ENCODE measurements at places on chromosomes 13 and 19.

- peak; percentile 48 for DNase-seq
Measured at GRCh38 chr13:41352935-41353840, 42.1 kb downstream of the NAA16 start.

- no peak for DNase-seq
Measured at GRCh38 chr13:104286566-104287290, 1220.5 kb upstream of the SLC10A2 start.

GRCh38 chr13:47481536-47481935 lies 519.5 kb downstream of the SUCLA2 start:
- DNase-seq, result no peak

- DNase-seq, result no peak
Measured at GRCh38 chr19:55530996-55531395, 5.9 kb downstream of the SBK2 start.

- DNase-seq, result no peak
Measured at GRCh38 chr13:98239162-98240076, 62.4 kb upstream of the RNF113B start.

GRCh38 chr13:99875391-99875790 lies 96.2 kb downstream of the ZIC5 start:
- no peak for DNase-seq

- DNase-seq, result no peak
Measured at GRCh38 chr19:1893791-1894190, 8.5 kb upstream of the ABHD17A start.

DNA sequence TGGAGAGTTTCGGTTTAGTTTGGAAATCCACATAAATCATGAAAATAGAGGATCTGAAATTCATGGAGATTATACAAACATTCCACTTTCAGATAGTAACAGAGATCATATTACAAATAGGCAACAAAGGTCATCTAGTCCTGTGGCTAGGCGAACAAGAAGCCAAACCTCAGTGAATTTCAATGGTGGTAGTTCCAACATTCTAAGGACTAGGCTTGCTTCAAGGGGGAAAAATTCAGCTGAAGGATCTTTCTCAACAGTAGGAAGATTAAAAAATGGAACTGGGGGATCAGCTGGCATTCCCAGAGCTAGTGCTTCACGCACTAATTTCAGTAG lies 47.0 kb downstream of the FOXO1 start:
- no peak for DNase-seq

GRCh38 chr13:100549316-100549715 lies 39.3 kb downstream of the GGACT start:
- DNase-seq, result no peak

- no peak for DNase-seq
Measured at GRCh38 chr19:31459430-31459829, 110.2 kb upstream of the TSHZ3 start.

DNA sequence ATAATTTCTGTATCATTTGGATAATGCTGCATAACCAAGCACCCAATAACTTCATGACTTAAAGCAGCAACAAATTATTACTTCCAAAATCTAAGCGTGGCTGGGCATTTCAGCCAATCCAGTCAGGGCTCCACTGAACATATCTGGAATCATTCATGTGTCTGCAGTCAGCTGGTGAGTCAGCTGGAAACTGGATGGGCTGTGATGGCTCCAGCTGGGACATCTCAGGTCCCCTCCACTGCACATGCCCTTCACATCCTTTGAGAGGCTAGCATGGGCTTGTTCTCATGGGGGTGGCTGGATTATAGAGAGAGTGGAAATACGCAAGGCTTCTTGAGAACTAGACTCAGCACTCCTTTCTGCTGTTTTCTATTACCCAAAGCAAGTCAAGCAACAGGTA lies 961.9 kb downstream of the DIAPH3 start:
- DNase-seq, result no peak

GRCh38 chr13:80740071-80740470 lies 399.1 kb upstream of the SPRY2 start:
- no peak for DNase-seq

DNA sequence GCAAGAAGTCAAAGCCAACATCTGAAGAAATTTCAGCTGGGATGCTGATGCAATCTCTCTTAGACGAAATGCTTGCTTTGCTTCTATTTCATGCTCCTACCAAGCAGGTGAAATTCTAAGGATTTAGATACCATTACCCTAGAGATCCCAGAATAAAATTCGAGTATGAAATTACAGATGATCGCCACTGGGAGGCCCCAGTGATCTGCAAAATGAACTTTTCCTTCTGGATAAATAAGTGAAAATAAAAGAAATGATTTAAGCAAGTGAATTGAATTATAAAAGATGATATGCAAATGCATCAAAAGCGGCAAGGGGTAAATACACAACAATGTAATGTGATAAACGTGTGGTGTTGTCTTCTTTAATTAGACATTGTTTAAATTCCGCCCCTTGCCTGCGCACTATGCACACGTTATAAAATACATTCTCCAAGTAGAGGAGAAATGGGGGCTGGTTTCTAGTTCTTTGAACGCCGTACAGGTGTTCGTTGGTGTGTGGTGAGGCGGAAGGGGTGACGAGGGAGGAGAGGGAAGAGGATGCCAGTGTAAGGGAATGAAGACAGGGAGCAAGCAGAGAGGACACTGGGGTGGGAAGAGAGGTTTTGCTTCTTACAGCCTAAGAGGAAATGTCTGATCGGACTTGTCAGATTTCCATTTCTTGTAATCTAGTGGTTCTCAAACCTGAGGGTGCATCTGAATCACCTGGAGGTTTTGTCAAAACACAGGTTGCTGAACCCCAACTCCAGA lies 58.0 kb downstream of the ERCC5 start:
- no peak for DNase-seq

DNA sequence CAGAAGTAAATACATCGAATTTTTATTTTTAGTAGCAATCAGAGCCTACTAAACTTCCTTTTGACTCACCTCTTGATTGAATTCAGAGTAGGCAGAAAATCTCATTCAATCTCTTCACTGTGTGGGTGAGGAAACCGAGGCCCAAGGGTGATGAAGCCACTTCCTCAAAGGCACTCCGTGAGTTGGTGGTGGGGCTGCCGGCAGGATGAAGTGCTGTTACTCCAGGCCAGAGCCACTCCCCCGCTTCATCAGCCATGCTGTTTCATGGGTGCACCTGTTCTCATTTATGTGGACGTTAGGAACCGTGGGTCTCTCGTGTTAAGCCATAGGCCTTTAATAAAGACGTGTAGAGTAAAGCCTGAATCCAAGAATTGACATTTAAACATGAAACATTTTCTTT lies 13.2 kb downstream of the ING1 start:
- DNase-seq, result peak; percentile 33

- no peak for DNase-seq
Measured at GRCh38 chr19:33348301-33349010, 25.1 kb upstream of the CEBPG start.

DNA sequence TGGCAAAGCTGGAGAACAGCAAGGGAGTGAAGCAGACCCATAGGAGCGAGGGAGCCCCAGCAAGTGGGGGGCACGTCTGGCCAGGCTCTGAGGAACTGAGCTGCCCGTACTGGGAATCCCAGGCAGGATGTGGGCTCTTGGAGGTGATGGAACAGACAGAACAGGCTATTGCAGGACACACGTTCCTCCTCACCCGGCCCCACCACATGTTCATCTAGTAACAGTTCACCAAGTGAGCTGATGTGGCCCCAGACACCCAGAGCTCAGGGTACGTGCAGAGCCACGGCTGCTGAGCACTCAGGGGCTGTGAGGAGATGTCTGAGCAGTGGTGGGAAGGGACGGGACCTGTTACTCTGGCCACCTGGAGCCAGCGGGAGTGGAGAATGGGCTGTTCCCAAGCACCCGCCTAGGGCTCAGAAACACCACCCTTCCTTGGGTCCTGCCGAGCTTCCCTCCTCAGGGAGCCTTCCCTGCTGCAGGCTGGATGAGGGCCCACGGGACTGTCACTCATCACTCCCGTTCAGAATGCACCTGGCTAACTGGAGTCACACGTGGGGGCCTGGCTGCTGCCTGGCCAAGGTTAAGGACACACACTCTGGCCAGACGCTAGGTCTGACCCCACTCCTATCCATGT lies 18.4 kb downstream of the ELL start:
- DNase-seq, result no peak

DNA sequence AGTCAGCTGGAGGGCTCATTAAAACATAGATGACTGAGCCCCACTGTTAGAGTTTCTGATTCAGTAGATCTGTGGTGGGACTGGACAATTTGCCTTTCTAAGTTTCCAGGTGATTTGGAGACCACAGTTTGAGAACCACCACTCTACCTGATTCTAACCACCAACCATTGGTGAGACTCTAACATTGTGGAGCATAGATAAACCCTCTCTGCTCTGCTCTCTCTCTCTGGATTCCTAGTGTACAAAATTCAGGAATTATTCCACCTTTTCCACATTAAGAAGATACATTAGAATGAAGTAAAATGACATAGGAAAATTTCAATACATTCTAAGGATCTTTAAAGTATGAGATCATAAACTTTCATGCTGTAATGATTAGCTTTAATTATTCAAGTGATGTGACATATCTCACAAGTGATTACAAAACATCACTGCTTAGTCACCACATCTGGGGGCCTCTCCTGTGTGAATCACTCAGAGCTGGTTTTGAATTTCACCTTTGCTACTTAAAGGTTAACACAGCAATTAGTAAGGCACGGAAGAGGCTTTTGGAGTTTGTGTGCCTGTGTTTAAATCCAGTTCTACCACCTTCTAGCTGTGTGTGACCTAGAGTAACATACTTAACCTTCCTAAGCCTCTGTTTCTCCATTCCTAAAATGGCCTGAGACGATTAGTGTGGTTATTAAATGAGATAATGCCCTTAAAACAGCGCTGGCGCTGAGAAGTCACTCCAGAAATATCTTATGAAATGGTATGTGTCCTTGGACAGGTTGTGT lies 78.5 kb upstream of the NBEA start:
- no peak for DNase-seq

DNA sequence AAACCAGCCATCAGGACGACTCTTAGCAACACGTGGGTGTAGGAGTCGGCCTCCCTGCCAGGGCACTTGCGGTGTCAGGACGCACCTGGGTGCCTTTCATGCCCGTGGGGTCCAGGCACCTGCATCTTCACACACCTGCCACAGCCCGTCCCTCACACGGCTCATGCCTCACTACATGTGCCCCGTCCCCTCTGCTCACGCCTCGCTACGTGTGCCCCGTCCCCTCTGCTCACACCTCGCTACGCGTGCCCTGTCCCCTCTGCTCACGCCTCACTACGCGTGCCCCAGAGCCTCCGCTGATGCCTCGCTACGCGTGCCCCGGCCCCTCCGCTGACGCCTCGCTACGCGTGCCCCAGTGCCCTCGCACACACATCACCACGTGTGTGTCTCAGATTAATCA lies 58.0 kb upstream of the F7 start:
- no peak for DNase-seq

DNA sequence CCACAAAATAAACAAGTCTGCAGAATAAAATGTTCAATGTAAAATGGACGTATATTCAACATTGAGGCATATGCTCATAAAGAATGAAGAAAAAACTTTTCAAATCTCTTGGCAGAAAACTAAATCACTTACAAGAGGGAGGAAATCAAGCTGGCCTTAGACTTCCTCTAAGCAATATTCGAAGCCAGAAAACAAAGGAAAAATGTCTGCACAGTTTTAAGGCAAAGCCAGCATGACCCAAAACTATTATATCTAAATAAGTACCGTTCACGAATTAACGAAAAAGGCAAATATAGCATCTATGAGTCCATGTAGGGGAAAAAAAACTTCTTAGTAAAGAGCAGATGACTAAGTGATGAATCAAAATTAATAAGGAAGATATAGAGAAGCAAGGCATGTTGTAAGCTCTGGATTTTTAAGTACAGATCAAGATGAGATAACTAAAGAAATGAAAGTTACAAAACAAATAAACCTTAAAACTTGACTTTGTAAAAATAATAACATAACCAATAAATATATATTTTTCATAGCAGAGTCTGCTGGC lies 101.3 kb downstream of the KCNRG start:
- DNase-seq, result no peak

DNA sequence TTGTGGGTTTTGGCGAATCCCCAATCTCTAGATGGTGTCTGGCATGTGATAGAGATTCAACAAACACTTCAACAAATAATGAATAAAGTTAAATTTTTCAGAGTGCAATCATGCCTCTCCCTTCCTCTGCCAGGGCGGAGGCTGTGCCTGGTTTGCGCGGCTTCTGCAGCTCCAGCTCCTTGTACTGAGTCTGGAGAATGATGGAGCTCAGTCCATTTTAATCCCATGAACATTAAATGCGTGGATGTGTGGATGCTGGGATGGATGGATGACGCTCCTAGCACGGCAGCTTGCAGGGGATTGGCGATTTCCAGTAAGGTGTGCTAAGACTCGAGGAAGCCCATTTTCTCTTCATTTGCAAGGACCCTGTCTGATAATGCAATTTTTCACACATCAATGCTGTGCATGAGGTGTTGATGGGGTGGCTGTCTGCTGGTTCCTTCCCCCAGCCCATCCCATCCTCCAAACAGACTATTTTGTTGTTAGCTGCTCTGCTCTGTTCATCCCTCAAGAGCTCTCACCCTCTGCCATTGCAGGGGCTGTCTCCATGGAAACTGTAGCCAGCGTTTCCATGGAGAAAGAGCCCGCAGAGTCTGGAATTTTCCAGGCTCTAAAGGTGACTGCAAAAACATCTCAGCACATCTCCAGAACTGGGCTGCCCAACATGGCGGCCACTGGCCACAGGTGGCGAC lies 92.6 kb upstream of the PEG3 start:
- no peak for DNase-seq

All from activated T-cell treated with anti-CD3 and anti-CD28 coated beads for 4 hours (primary cell).